ENCODE measurements at places on chromosomes 4 and X.

- DNase-seq: no peak
These were observed 21.3 kb upstream of the SOX3 start for GRCh38 chrX:140526171-140526570.

DNA sequence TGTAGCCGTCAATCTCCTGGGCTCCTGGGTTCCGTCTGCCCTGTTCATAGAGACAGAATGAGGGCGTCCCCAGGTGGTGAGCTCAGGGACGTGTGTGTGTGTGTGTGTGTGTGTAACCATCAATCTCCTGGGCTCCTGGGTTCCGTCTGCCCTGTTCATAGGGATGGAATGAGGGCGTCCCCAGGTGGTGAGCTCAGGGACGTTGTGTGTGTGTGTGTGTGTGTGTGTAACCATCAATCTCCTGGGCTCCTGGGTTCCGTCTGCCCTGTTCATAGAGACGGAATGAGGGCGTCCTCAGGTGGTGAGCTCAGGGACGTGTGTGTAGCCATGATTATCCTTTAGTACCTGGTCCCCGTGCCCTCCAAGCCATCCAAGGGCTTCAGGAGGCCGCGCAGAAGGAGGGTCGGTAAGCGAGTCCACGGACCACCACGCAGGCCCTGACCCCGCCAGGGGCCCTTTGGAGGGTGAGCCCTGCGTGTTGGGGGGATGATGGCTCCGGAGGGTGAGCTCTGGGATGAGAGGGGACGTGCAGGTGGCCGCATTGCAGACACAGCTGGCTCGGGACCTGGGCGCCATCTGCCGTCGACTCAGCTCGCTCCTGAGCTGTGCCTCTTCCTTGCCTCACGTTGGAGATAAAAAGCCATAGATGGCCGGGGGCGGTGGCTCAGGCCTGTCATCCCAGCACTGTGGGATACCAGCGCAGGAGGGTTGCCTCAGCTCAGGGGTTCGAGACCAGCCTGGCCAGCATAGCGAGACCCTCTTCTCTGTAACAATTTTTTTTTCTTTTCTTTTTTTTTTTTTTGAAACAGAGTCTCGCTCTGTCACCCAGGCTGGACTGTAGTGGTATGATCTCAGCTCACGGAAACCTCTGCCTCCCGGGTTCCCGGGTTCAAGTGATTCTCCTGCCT, 5.4 kb upstream of the GTPBP6 start:
- peak; percentile 60 for DNase-seq

- no peak for DNase-seq
These were observed 118.0 kb downstream of the PWWP3B start for GRCh38 chrX:106286053-106286650.

- DNase-seq: no peak
These were observed 1546.6 kb upstream of the TENM3 start for GRCh38 chr4:180696460-180697092.

- DNase-seq: no peak
These were observed 101.8 kb upstream of the ANK2 start for GRCh38 chr4:112947616-112948015.

DNA sequence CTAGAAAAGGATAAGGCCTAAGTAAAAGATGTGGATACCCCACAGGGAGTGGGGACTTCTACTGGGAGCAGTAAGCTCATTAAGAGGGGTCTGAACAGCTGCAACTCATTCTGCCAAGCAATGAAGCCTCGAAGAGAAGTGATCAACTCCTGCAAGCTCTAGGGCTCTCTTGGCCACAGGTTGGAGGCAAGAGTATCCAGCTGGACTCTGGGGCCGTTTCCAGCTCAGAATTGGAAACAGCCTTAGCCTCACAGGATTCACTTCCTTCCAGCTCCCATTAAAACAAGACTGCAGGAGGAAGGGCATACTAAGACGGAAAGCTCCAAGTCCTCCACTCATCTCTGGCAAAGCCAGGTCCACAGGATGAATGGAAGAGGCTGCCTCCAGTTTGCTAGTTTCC, 126.3 kb downstream of the ATG4A start:
- DNase-seq: peak; percentile 33

GRCh38 chrX:53279296-53280237, 1.8 kb downstream of the IQSEC2 start:
- DNase-seq: no peak

- DNase-seq: no peak
These were observed 216.5 kb downstream of the PDHA2 start for GRCh38 chr4:96056346-96056934.

- no peak for DNase-seq
These were observed 20.4 kb downstream of the EREG start for GRCh38 chr4:74385386-74385785.

DNA sequence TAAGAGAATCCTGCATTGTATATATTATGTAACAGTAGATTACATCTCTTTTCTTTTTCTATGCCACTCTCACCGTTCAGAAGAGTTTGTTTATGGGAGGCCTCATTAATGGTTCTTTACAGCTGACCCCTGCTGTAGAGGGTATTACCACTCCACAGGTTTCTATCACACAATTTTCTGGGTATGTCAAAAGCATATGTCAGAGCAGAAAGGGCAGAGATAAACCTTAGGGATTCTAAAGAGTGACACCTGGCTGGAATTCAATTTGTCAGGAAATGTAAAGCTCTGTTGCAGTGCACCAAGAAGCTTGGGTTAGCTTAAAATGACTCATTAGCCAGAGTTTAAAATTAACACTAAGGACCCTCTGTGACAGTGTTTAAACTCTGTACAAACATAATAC, 658.7 kb downstream of the PCDH18 start:
- DNase-seq: no peak

- DNase-seq: peak; percentile 4
These were observed 103.9 kb downstream of the PDS5A start for GRCh38 chr4:39873823-39874222.

DNA sequence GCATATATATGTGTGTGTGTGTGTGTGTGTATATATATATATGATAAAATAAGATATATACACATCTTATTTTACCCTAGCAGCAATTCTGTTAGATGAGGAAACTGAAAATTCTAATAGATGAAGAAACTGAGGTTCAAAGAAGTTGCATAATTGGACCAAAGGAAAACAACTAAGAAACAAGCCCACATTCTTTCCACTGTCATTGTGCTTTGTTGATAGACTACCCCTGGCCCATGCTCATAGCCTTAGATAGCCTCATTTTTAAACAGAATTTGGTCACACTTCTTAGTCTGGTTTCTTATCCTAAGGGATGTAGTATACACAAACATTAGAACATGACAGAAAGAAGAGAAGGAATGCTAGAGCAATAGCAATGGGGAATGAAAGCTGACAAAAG, 138.8 kb downstream of the NDST3 start:
- peak; percentile 12 for DNase-seq

DNA sequence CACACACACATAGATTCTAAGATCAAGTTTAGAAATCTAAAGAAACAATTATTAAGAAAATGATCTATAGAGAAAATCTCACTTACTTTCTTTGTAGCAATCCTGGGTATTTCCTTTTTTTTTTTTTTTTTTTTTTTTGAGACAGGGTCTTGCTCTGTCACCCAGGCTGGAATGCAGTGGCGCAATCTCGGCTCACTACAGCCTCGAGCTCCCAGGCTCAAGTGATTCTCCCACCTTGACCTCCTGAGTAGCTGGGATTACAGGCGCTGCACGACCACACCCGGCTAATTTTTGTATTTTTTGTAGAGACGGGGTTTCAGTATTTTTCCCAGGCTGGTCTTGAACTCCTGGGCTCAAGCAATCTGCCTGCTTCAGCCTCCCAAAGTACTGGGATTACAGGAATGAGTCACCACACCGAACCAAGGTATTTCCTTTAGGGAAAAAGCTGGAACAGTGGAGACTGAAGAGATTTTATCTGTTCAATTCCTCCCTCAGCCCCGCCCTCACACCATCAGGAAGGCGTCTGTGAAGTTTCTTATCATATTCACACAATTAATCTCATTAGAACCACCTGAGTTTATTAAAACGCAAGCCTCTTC, at the start of gene TRIML2:
Gene TRIML2, minus strand, starts transcription at position 447 of the 599 bp plus-strand sequence. CDS start 4,235 bp downstream, outside the sequence.
- DNase-seq: no peak

DNA sequence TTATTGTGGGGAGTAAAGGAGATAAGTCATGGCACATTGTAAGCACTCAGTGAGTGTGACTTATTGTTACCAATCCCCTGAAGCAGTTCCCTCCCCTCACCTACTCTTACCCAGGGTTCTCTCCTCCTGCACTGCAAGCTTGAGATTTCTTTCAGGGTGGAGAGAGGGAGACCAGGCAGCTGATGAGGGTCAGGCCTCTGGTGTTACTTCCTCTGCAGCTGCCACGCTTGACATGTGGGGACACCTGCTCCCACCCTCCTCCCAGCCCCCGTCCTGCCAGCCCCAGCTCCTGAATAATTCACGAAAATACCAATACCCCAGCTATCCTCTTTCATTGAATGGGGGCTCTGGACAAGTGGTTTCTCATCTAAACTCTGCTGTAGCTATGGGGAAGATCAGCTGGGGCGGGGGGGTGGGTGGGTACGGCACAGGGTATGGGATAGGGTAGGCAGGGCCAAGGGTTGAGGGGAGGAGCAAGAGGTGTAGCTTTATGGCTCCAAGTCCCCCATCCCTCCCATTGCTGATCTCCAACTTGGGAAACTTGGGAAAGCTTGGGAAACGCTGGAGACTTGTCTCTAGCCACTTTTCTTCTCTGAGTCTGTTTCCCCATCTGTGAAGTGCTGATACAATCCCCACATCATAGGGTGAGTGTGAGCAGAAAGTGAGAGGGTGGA, 148.5 kb upstream of the PJA1 start:
- DNase-seq: no peak

- DNase-seq: no peak
These were observed 173.1 kb downstream of the STK32B start for GRCh38 chr4:5224340-5224739.

- DNase-seq: no peak
These were observed 82.6 kb downstream of the SH3RF1 start for GRCh38 chr4:169188204-169188603.

DNA sequence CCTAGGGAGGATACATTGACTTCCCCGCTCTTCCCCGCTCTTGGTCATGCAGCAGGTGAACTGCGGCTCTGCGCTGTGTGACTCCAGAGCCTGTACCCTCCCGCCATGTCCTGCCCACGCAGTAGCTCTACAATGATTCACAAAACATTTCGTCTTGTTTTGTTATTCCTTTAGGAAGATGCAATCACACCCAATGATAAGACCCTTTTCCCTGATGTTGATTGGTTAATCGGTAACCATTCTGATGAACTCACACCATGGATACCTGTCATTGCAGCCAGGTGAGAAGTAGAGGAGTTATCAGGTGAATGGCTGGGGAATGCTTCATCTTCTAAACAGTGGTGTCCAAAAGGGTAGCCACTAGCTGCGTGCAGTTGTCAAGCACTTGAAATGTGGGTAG, 23.2 kb downstream of the TRMT44 start:
- no peak for DNase-seq

All from fibroblast of gingiva (primary cell).